ENCODE measurements at places on chromosomes 5 and 9.

GRCh38 chr5:169152453-169152852, 148.5 kb downstream of the SLIT3 start:
- DNase-seq = no peak

GRCh38 chr5:93580063-93580926, 724 bp downstream of the NR2F1-AS1 start:
- no peak for DNase-seq

DNA sequence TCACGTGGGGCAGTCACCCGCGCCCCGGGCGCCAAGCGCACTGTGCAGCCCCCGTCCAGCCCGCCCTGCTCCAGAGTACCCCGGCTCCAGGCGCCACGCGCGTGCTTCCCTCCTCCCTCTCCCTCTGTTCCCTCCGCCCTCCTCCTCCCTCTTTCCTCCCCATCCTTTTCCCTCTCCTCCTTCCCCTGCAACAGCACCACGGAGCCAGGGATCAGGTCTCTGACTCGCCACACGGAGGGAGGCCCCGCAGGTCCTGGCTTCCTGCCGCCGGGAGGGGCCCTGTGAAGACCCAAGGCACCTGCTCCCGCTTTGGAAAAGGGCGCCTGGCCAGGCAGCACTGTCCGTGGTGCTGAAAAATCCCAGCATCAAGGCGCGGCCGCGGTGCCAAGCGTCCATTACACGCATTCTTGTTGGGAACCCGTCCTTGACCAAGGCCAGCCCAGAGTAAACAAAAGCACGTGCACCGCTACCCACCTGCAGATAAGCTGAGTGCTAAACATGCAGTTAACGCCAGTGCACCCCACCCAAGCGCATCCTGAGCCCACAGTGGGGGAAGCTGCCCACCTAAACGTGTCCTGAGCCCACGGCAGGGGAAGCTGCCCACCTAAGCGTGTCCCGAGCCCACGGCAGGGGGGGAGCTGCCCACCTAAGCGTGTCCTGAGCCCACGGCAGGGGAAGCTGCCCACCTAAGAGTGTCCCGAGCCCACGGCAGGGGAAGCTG, 21.7 kb downstream of the SLC6A18 start:
- no peak for DNase-seq

GRCh38 chr5:143432658-143433239, 29.3 kb upstream of the NR3C1 start:
- no peak for DNase-seq

- DNase-seq = no peak
Measured at GRCh38 chr5:72133212-72133990, 26.1 kb downstream of the MAP1B start.

DNA sequence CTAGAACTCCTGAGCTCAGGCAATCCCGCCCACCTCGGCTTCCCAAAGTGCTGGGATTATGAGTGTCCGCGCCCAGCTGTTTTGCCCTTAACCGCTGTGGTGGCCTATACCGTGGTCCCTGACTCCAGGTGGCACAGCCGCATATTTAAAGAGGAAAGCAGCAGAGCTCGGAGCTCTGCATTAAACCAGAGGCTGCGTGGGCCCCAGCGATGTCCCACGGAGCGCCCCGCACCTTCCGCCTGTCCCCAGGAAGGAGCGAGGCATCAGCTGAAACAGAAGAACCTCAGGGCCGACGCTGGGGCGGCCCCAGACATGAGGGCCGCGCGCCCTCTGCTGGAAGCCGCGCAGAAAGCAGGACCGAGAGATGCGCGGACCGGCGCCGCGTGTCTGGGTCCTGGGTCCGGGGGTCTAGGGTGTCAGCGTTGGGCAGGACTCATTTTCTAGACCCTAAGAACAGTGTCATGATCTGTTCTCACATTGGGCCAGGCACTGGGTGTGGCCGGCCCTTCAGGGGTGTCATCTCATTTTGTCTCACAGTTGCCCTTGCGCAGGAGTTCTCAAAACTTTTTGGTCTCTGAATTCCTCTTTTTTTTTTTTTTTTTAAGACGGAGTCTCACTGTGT, 37.7 kb downstream of the LAMC3 start:
- peak; percentile 38 for DNase-seq

DNA sequence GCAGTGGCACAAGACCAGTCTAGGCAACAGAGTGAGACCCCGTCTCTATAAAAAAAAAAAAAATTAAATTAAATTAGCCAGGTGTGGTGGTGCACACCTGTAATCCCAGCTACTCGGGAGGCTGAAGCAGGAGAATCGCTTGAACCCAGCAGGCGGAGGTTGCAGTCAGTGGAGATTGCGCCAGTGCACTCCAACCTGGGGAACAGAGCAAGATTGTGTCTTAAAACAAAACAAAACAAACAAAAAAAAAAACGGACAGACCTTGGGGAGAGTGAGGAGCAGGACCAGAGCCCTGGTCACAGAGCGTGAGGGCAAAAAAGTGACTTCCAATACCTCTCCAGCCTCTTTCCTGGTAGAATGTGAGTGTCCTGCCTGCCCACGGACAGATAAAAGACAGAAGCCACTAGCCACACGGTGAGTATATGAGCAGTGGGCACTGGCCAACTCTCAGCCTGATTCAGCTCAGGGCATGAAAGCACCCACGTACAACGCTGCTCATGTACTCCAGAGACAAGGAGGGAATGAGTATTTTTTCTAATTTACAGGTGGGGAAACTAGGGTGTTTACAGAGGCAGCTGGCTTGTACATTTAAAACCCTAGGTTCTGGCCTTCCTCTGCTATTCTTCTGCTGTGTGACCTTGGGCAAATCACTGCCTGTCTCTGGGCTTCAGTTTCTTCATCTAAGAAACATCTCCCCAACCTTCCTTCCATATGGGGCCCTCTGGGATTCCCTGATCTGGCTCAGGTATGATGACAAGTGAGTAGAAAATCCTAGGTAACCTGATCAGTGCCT, 1.8 kb downstream of the OLFML2A start:
- no peak for DNase-seq

- DNase-seq = no peak
Measured at GRCh38 chr9:114902786-114903524, 27.4 kb downstream of the TNFSF8 start.

- no peak for DNase-seq
Measured at GRCh38 chr9:90946982-90947381, 145.4 kb downstream of the SYK start.

- DNase-seq = no peak
Measured at GRCh38 chr5:41955432-41956024, 30.4 kb downstream of the FBXO4 start.

GRCh38 chr5:155728146-155728856, 598.7 kb upstream of the SGCD start:
- DNase-seq = no peak

GRCh38 chr9:121727295-121728020, 76.0 kb downstream of the DAB2IP start:
- no peak for DNase-seq

DNA sequence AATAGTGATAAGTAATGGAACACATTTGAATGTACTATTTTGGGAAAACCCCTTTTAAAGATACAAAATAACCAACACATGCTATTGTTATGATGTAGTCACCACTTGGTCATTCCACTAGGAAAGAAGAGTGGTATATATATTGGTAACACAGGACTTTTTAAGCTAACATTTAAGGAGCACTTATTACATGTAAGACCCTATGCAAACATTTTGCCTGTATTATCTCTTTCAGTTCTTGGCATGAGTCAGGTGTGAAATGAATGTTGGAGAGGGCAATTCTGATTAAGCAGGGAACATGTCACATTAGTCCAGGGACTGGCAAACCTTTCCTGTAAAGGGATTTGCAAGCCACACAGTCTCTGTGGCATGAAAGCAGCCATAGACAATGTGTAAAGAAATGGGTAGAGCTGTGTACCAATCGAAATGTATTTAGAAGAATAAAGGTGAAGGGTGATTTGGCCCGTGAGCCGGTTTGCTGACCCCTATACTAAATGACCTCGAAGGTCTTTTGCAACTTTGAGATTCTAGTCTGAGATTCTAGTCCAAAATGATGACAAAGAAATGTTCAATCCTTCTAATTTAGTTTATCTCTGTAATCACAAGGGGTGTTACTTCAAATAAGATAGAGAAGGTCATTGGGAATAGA, 15.3 kb downstream of the ABLIM3 start:
- no peak for DNase-seq

GRCh38 chr5:38099205-38100168, 158.9 kb upstream of the EGFLAM start:
- no peak for DNase-seq

- no peak for DNase-seq
Measured at GRCh38 chr9:131875828-131876485, 136.1 kb upstream of the RAPGEF1 start.

DNA sequence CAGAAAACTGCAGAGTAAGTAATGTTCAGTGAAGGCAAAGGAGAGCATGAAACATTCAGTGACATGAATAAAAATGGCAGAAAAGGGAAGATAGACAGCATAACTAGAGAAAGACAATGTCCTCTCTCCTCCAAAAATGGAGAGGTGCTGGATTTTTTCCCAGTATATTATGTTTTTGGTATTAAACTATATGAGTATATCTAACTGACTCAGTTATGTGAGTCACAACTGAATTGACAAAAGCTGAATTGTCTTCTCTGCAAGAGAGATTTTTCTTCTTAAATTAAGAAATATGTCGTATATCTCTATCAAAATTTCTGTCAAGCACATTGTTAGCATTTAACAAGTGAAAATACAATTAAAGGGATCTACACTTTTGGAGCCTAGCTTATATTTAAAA, 375.1 kb downstream of the CHSY3 start:
- no peak for DNase-seq

- DNase-seq = no peak
Measured at GRCh38 chr5:59694411-59694810, 199.1 kb downstream of the PDE4D start.

DNA sequence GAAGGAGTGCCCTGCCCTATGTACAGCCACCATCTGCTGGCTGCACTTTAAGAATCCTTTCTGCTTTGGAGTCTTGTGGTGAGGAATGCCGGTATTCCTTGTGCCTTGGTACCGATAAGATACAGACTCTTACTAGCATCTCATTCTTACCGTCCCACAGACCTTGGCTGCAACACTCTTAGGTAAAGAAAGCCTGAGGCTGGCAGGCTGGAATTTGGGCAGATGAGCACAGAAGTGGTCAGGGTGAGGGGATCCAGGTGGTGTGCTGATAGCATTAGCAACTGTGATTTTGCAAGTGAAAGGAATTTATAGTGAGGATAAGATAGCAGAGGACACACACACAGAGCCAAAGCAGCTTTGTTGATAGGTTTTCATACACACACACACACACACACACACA, 198.1 kb downstream of the ENC1 start:
- no peak for DNase-seq

DNA sequence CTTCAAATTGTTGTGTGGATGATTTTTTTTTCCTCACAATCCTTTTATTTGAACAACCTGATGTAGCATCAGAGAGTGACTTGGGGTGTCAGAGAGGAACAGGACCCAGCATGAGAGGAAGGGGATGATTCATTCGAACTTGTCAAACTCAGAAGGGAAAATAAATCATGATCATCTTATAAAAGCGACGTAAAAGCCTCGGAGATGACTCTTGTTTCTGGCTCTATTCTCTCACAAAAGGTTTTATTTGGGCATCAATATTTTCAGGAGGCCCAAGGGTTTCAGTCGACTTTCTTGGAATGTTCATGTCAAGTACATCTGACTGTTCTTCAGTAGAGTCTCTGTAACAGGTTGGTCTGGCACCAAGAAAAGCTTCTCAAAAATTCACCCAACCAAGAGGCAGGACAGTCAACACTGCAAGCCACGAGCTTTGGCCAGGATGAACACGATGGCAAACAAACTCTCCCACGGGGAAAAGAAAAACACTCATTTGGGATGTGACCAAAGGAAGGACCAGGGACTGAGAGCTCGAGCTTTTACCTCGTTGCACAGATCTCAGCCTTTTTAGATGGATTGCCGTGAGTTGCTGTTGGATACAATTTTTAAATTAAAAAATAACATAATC, 55.1 kb downstream of the ANKH start:
- no peak for DNase-seq

GRCh38 chr9:93500571-93501298, 47.4 kb upstream of the FAM120AOS start:
- DNase-seq = no peak

DNA sequence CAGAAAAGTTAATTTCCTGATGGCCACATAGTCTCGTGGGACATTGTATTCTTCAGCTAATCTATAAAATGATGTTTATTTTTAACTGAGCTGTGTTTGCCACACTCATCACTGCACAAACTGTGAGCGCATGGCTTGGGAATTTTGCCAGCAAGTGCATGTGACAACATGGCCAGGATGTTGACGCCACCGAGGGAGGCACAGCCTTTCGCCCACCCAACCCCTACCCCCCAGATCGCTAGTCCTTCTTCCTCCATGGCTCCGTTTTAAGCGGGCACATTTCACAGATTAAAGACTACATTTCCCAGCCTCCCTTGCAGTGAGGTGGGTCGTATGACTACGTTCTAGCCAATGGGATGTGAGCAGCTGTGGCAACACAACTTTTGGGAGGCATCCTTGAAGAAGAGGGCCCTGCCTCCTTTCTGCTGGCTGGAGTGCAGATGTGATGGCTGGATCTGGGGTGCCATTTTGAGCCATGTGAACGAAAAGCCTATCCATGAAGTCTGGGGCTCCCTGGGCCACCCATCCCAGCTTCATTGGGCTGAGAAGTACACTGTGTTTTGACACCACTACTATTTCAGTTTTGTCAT, 7.9 kb downstream of the NRARP start:
- DNase-seq = no peak

DNA sequence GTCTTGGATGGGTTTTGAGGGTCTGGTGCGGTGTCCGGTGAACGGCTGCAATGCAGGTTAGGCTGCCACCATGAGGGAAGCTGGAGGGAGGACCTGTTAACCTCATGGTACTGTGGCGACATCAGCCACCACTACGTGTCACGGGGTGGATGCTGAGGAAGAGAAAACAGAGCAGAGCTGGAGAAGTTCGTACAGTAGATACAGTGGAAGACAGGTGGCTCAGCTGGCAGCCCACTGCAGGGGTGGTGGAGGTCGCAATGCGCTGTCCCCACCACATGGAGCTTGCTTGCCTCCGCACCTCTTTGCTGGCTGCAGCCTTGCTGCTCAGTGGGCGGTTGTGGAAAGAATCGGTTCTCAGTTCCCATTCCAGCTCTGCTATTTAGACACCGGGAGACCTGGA, 2.8 kb downstream of the DCANP1 start:
- no peak for DNase-seq

DNA sequence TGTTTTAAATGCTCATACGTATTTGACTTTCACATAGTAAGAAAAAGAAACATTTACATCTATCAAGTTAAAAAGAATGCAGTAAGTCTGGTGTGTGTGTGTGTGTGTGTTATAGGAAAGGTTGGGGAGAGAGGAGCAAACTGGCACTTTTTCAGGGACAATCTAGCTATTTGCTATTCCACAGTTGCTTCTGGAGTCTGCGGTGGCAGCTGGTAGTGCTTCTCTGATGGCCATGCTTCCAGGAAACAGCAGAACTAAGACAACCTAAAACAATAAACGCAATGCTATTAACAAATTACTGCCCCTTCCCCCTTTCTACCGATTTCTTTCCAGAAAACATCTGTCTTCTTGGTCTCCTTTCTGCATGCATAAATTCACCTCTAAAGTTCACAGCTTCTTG, 70.0 kb upstream of the CDH10 start:
- DNase-seq = no peak

GRCh38 chr5:149793256-149793550, 63.1 kb downstream of the PPARGC1B start:
- no peak for DNase-seq

- DNase-seq = no peak
Measured at GRCh38 chr9:122191584-122191983, 31.9 kb downstream of the MORN5 start.

GRCh38 chr5:82295959-82296531, 17.9 kb upstream of the RPS23 start:
- DNase-seq = no peak

- DNase-seq = no peak
Measured at GRCh38 chr5:128441165-128441564, 96.9 kb downstream of the FBN2 start.

GRCh38 chr9:108117795-108118194, 628.2 kb upstream of the KLF4 start:
- no peak for DNase-seq
